ENCODE measurements at places on chromosomes 3 and 15.

- DNase-seq, result no peak
These were observed 137.5 kb downstream of the ZNF385D start for GRCh38 chr3:21613372-21614070.

DNA sequence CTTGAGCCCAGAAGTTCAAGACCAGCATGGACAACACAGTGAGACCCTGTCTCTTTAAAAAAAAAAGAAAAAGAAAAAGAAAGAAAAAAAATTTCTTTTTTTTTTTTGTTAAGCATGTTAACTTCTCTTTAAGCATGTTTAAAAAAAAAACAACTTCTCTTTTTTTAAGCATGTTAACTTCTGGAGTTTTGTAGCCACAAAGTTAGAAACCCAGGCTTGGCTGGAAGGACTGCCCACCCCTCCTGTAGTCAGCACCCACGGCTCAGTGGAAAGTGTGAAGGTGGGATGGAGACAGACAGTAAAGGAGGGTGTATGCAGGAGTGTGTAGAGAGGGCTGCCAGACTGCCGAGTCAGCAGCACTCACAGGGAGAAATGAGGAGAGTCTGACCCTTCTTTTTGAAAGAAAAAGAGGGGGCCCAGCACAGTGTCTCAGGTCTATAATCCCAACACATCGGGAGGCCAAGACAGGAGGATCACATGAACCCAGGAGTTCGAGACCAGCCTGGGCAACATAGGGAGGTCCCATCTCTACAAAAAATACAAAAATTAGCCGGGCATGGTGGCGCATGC is 33.2 kb downstream of the GOLGA8S start:
- DNase-seq, result no peak

GRCh38 chr3:50606596-50606995 is 5.0 kb downstream of the CISH start:
- no peak for DNase-seq

DNA sequence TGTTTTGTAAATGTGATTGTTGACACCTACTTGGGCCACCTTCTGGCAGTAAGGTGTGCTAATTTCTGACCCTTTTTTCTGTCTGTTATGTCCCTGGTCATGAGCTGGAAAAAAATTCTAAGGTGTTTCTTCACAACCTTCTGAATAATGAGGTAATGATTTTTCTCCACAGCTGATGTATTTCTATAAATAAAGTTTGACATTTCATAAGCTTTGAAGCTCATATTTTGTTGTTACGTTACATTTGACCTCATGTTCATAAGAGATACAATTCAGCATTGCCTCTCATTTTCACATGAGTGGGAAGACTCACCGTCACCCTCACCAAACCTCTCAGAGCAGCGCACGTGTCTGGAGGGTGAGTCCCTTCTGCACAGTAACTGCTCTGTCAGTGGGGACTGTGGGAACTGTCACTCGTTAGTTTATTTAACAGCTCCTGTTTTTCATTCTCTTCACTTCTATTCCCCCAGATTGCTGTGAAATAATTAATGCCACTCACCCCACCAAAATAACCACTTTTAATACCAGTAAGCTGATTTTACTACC is 140.9 kb downstream of the PLCL2 start:
- DNase-seq, result no peak

DNA sequence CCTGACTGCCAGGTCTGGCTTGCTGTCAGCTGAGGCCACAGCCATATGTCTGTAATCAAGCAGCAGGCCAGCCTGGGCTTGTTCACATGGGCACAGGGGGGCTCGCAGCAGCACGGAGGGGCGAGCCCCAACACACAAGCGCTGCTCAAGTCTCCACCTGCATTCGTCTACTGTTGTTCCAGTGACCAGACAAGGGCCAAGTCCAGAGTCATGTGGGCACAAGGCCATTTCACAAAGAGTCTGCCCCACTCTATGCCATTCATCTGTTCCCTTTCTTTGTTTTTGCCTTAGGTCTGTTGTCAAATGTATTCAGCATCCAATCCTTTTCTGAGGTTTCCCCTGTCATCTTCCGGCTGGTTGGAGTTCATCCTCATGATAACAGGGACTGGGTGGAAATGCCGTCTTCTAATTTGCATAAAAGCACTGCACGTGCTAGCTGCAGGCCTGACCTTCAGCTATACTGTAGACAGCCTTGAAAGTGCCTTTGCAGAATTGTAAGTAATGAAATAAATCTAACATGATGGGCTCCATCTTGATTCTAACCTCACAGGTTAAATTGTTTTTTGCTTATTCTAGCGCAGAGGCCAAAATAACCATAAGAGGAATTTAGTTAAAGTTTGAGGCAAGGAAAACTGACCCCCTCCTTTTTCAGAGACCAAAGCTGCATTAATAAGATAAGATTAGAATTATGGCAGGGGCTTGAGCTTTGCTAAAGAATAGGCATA is 28.6 kb upstream of the KBTBD12 start:
- DNase-seq, result no peak

- no peak for DNase-seq
These were observed 160.2 kb upstream of the TBL1XR1 start for GRCh38 chr3:177357352-177358090.

- no peak for DNase-seq
These were observed 654.6 kb downstream of the MECOM start for GRCh38 chr3:169008776-169009358.

All from GM06990 (cell line).